ENCODE measurements at places on chromosomes 5 and 9.

DNA sequence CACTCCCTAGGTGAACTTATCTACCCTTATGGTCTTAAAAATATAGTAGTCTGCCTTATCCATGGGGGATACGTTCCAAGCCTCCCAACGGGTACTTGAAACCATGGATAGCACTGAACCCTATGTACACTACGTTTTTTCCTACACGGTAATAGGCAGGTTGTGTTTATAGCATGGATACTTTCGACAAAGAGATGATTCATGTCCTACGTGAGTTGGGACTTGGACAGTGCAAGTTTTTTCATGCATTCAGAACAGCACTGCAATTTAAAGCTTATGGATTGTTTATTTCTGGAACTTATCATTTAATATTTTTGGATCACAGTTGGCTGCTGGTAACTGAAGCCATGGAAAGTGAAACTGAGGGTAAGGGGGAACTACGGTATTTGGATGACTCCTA, 88.1 kb downstream of the CNTLN start:
- no peak for DNase-seq

DNA sequence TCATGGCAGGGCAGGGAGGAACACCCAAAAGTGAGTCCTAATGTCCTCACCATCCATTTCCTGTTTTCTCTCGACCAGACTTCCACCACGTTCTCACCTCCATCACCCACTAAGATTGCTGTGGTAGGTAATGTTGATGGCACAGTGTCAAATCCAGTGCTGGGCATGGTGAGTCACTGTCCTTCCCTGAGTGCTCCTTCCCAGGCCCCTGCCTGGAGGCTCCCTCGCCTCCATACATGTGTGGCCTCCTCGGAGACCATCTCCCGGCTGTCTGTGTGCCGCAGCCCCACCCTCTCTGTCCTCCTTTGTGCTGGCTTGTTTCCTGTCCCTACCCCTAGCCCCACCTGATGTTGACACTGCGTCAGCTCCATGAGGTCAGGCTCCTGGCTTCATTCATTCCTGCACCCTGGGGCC, 177.5 kb downstream of the SYK start:
- no peak for DNase-seq

GRCh38 chr9:134885679-134886412, 5.2 kb downstream of the FCN2 start:
- DNase-seq = no peak

GRCh38 chr5:178573216-178573615, 17.0 kb downstream of the COL23A1 start:
- no peak for DNase-seq
